A549 treated with CpdA at 1 μM for 4 hours (cell line): ENCODE measurements at places on chromosomes 11 and 22. TPM values are rescaled to one million over a fixed set of nuclear protein-coding genes. Genes with fewer than 3 reads are reported as not detected.

Gene PRR33
- total RNA-seq: 0.02 TPM in 1 of 5 replicates, not detected in the others

Gene APOA4
- not detected in 5 replicates for total RNA-seq

Gene DRAP1
- 191 to 310 TPM (median 242 TPM) in 5 replicates for total RNA-seq

Gene PPARA
- total RNA-seq: 0.77 to 1.7 TPM (median 1.2 TPM) in 5 replicates

Gene CD3E
- not detected in 5 replicates for total RNA-seq

Gene EEF1G
- total RNA-seq: 1,810 to 2,054 TPM (median 1,998 TPM) in 5 replicates

Gene TPBGL
- 0.15 to 0.35 TPM (median 0.20 TPM) in 5 replicates for total RNA-seq

Gene OR52I1
- not detected in 5 replicates for total RNA-seq

Gene SMIM35
- not detected in 5 replicates for total RNA-seq

Gene OR5J2
- total RNA-seq: not detected in 5 replicates

Gene APOBEC3G
- total RNA-seq: 0.18 TPM in 1 of 5 replicates, not detected in the others

Gene MAP6
- total RNA-seq: 1.5 to 1.7 TPM (median 1.7 TPM) in 5 replicates

Gene TUBA8
- 0.30 to 0.78 TPM (median 0.55 TPM) in 5 replicates for total RNA-seq

Gene PUS3
- 6.6 to 14.5 TPM (median 7.6 TPM) in 5 replicates for total RNA-seq

Gene CSNK2A3
- total RNA-seq: 1.4 to 1.8 TPM (median 1.5 TPM) in 5 replicates

Gene TYR
- not detected in 5 replicates for total RNA-seq

Gene CRACR2B
- total RNA-seq: 2.1 to 4.9 TPM (median 3.6 TPM) in 5 replicates

Gene HOATZ
- not detected in 5 replicates for total RNA-seq

Gene OR4C13
- not detected in 5 replicates for total RNA-seq

Gene BRD1
- 13.7 to 14.9 TPM (median 14.3 TPM) in 5 replicates for total RNA-seq

Gene PNPLA5
- 0.06 TPM in 1 of 5 replicates, not detected in the others for total RNA-seq

Gene OR2AT4
- 0.02 TPM in 1 of 5 replicates, not detected in the others for total RNA-seq

Gene HPX
- total RNA-seq: 0.31 to 0.65 TPM (median 0.55 TPM) in 5 replicates

Gene MPEG1
- total RNA-seq: not detected in 5 replicates

Gene CD3D
- total RNA-seq: not detected in 5 replicates

Gene CHST1
- total RNA-seq: 1.0 to 1.5 TPM (median 1.2 TPM) in 5 replicates

Gene LYVE1
- total RNA-seq: 0.05 to 0.07 TPM (median 0.06 TPM) in 3 of 5 replicates, not detected in the others

Gene C2CD2L
- total RNA-seq: 4.2 to 7.6 TPM (median 7.0 TPM) in 5 replicates

Gene FZD4
- total RNA-seq: 1.1 to 1.7 TPM (median 1.3 TPM) in 5 replicates

Gene FAM227A
- total RNA-seq: 0.50 to 1.2 TPM (median 0.89 TPM) in 5 replicates

Gene BTBD18
- not detected in 5 replicates for total RNA-seq

Gene SAMM50
- 44.7 to 48.7 TPM (median 46.8 TPM) in 5 replicates for total RNA-seq

Gene SERPING1
- 0.37 to 1.1 TPM (median 0.64 TPM) in 5 replicates for total RNA-seq

Gene GLB1L3
- not detected in 5 replicates for total RNA-seq

Gene CCDC157
- 2.2 to 3.3 TPM (median 3.2 TPM) in 5 replicates for total RNA-seq

Gene F2
- 1.9 to 2.6 TPM (median 2.1 TPM) in 5 replicates for total RNA-seq

Gene SERGEF
- total RNA-seq: 15.9 to 20.7 TPM (median 18.1 TPM) in 5 replicates

Gene CHRM1
- 0.06 to 0.20 TPM in 2 of 5 replicates, not detected in the others for total RNA-seq

Gene KIAA0930
- 73.5 to 98.0 TPM (median 94.6 TPM) in 5 replicates for total RNA-seq

Gene EIF3M
- total RNA-seq: 398 to 526 TPM (median 409 TPM) in 5 replicates

Gene AQP11
- total RNA-seq: 1.7 to 2.9 TPM (median 2.3 TPM) in 5 replicates

Gene MRGPRE
- 0.15 to 0.19 TPM in 2 of 5 replicates, not detected in the others for total RNA-seq

Gene CYP2D6
- total RNA-seq: 0.30 to 0.81 TPM (median 0.54 TPM) in 5 replicates

Gene CCDC34
- 29.2 to 35.2 TPM (median 33.7 TPM) in 5 replicates for total RNA-seq

Gene PGM2L1
- 7.8 to 13.6 TPM (median 13.0 TPM) in 5 replicates for total RNA-seq

Gene KCNQ1
- total RNA-seq: 0.24 to 0.83 TPM (median 0.43 TPM) in 5 replicates

Gene NLRP10
- total RNA-seq: 0.02 TPM in 1 of 5 replicates, not detected in the others

Gene OR52H1
- total RNA-seq: not detected in 5 replicates

Gene PTPRJ
- total RNA-seq: 34.6 to 49.3 TPM (median 47.1 TPM) in 5 replicates

Gene TMEM135
- 11.7 to 23.1 TPM (median 13.7 TPM) in 5 replicates for total RNA-seq

Gene ROBO3
- total RNA-seq: 1.5 to 4.0 TPM (median 2.7 TPM) in 5 replicates

Gene FLRT1
- 0.05 to 0.09 TPM (median 0.08 TPM) in 4 of 5 replicates, not detected in the other for total RNA-seq

Gene RASL10A
- 0.13 to 0.32 TPM (median 0.24 TPM) in 4 of 5 replicates, not detected in the other for total RNA-seq

Gene P4HA3
- 29.6 to 51.0 TPM (median 40.7 TPM) in 5 replicates for total RNA-seq

Gene CTNND1
- total RNA-seq: 56.8 to 69.6 TPM (median 66.6 TPM) in 5 replicates

Gene SGSM1
- 0.17 to 0.68 TPM (median 0.38 TPM) in 5 replicates for total RNA-seq
